ENCODE measurements at places on chromosomes 7 and 10. TPM values are rescaled to one million over a fixed set of nuclear protein-coding genes. Genes with fewer than 3 reads are reported as not detected.

- DNase-seq = no peak
- H3K36me3 ChIP-seq = no peaks in the 10 kb centered on the region
- no peaks in the 10 kb centered on the region for H3K27me3 ChIP-seq
- no peaks in the 10 kb centered on the region for H3K4me1 ChIP-seq
- no peak overlapping the region for H3K27ac ChIP-seq
- H3K4me3 ChIP-seq = no peak overlapping the region
These were observed 73.9 kb downstream of the TMEM130 start for GRCh38 chr7:98795741-98796493.

DNA sequence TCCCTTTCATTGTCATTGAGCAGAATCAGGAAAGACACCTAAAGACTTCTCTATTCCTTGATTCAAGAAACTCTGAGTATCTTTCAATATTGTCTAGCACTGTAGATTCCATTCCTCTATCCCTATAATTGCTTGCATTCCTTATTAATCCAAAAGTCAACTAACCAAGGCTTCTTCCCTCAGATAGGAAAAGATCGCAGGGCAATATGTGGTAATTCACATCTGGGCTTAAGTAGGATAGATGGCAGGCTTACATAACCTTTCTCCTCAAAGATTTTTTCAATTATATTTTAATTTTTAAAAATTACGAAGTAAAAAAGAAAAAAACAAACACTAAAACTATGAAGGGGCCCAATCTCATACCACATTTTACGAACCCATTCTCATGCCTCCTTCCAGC is 7.1 kb upstream of the ARHGAP21 start:
- DNase-seq = no peak
- no peaks in the 10 kb centered on the region for H3K4me1 ChIP-seq
- no peak overlapping the region for H3K4me3 ChIP-seq

ANKRD61 gene
- not detected for total RNA-seq

DNA sequence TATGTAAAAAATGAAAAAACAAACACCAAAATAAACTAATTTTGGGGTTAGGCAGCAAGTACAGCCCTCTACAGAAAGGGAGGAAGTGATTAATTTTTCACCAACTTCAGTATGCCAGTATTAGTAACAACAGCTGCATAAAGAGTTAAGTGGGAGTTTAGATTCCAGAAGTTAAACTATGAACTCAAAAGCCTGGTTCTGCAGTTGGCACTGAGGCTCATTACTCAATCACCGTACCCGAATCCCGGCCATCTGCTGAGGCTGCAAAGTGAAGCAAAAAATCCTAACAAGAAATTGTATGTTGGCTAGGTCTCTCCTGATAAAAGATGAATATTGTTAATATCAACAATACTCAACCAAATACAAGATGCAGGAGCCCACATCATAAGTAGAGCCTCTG is 4.0 kb downstream of the NUDT5 start:
- peaks cover 11% of the 10 kb centered on the region for H3K36me3 ChIP-seq
- peaks cover 31% of the 10 kb centered on the region for H3K4me1 ChIP-seq
- H3K4me3 ChIP-seq = no peak overlapping the region
- no peaks in the 10 kb centered on the region for H3K27me3 ChIP-seq
- no peak overlapping the region for H3K27ac ChIP-seq
- DNase-seq = no peak

SAMD9 gene
- total RNA-seq = 24.3 TPM

GRCh38 chr10:77969114-77969513 is 42.6 kb upstream of the DLG5 start:
- H3K27me3 ChIP-seq = no peaks in the 10 kb centered on the region
- DNase-seq = no peak
- H3K4me1 ChIP-seq = peaks cover 15% of the 10 kb centered on the region
- H3K4me3 ChIP-seq = no peak overlapping the region
- no peak overlapping the region for H3K27ac ChIP-seq

DNA sequence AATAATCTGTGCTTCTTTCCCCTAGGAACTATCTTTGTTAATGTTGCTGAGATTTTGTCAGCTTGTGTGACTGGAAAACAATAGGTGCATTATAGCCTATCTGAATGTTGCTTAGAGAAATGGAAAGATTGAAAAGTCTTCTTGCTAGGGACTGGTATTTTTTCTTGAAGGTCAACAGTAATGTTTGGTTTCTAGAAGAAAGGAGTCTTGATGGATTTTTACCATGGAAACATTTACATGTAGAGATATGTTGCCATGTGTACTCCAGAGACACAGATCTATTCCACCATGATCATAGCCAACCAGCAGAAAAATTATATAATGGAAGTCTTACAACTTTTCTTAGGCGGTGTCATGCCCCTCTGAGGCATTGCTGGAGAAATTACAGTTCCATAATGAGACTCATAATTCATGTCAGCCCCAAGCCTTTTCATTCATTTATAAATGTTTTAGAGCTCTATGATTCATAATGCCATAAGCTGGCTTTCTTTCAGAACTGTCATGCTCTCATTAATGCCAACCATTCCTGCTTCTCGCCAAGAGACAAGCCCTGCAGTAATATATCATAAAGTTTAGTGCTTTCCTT is 175.1 kb upstream of the PTPRZ1 start:
- H3K27ac ChIP-seq = no peak overlapping the region
- H3K4me1 ChIP-seq = no peaks in the 10 kb centered on the region
- H3K36me3 ChIP-seq = no peaks in the 10 kb centered on the region
- no peak overlapping the region for H3K4me3 ChIP-seq
- DNase-seq = no peak
- no peaks in the 10 kb centered on the region for H3K27me3 ChIP-seq

OAT gene
- 54.2 TPM for total RNA-seq

DNA sequence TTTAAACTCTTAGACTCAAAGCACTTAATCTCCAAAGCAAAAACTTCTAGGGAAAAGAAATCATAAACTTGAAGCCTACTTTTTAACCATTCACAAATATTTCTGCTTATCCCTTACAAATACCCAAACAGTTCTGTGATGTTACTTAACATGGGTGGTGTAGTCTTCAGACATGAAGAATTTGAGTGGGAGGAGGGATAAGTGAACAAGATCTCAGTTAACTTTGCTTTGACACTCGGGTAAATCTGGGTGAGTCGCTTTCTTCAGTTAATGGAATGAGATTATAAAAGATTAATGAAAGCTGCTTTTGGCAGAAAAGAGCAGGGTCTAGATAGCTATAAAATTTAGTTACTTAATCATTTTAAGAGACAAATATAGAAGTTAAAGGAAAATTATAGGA is 47.5 kb downstream of the RNF133 start:
- H3K4me3 ChIP-seq = no peak overlapping the region
- no peaks in the 10 kb centered on the region for H3K27me3 ChIP-seq
- H3K4me1 ChIP-seq = peaks cover 6% of the 10 kb centered on the region

PIK3CG gene
- 14.9 TPM for total RNA-seq

SAMD9L gene
- 64.4 TPM for total RNA-seq

DNA sequence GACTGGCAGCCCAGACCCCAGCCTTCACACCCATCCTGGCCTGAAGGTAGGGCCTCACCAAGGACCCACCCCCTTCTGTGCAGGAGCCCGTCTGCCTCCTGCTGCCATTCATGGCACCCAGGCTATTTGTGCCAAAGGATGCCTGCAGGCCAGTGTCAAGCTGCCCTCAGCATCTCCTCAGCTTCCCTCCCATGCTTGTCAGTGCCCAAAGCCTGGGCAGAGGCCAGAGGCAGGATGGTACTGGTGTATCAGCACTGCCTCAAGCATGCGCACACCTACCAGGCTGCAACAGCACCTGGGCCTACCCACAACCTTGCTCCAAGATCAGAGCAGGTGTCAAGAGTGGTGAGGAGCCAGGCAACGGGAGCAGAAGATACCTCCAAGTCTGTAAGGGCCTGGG is 27.6 kb downstream of the SFTPA1 start:
- H3K4me1 ChIP-seq = no peaks in the 10 kb centered on the region
- no peak for DNase-seq
- no peaks in the 10 kb centered on the region for H3K27me3 ChIP-seq
- H3K4me3 ChIP-seq = no peak overlapping the region

GRCh38 chr7:149209518-149210269 is 14.3 kb downstream of the ZNF282 start:
- H3K36me3 ChIP-seq = peaks cover 93% of the 10 kb centered on the region
- no peak overlapping the region for H3K27ac ChIP-seq
- no peaks in the 10 kb centered on the region for H3K27me3 ChIP-seq

GRCh38 chr7:148927123-148928045 is 43.3 kb upstream of the EZH2 start:
- no peaks in the 10 kb centered on the region for H3K27me3 ChIP-seq
- no peak overlapping the region for H3K4me3 ChIP-seq
- no peak for DNase-seq
- H3K36me3 ChIP-seq = no peaks in the 10 kb centered on the region
- H3K27ac ChIP-seq = no peak overlapping the region

FOXI2 gene
- total RNA-seq = not detected

GRCh38 chr10:13613519-13613918 is 26.8 kb downstream of the PRPF18 start:
- H3K27me3 ChIP-seq = no peaks in the 10 kb centered on the region
- no peak overlapping the region for H3K27ac ChIP-seq
- H3K4me1 ChIP-seq = no peaks in the 10 kb centered on the region
- no peak overlapping the region for H3K4me3 ChIP-seq

GRCh38 chr10:93821051-93821772 is 63.5 kb downstream of the LGI1 start:
- no peak for DNase-seq
- H3K36me3 ChIP-seq = no peaks in the 10 kb centered on the region
- no peak overlapping the region for H3K4me3 ChIP-seq
- H3K27ac ChIP-seq = no peak overlapping the region

GRCh38 chr7:131800531-131800930 is 244.1 kb upstream of the PODXL start:
- H3K4me3 ChIP-seq = no peak overlapping the region
- no peaks in the 10 kb centered on the region for H3K27me3 ChIP-seq
- no peak overlapping the region for H3K27ac ChIP-seq
- H3K36me3 ChIP-seq = no peaks in the 10 kb centered on the region
- no peak for DNase-seq

DNA sequence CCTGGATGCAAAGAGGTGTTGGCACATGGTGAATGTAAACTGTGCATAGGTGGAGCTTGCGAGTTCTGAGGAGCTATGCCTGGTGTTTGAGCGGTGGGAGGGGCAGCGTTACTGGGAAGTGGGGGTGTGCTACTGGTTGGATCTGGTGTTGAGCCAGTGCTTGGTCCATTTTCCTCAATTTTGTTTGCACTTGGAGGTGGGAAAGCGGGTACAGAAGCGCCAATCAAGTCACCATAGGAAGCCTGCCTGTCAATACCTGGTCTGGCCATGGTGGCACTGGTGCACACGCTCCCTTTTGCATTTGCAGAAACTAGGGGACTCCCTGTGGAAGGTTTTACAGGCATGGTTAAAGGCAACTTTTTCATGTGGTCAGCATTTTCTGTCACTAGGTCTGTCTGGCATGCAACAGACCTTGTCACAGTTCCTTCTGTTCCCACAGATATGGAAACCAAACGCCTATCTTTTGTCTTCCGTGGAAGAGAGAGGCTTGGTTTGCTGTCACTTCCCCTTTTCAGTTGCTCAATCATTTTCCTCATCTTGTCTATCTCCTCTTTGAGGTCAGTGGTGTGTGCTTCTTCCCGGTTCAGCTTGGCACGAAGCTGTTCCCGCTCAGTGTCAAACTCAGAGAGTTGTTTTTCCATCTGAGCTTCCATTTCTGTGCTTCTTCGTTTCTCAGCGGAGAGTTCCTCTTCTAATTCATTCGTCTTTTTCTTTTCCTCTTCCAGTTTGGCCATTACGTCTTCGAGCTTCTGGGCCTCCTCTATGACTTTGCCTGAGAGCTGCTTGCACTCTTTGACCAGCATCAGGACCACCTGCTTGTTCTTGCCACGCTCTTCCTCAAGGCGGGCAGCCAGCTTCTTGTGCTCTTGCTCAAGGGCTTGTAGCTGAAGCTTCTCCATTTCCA is 81.1 kb downstream of the CTTNBP2 start:
- no peaks in the 10 kb centered on the region for H3K27me3 ChIP-seq
- H3K27ac ChIP-seq = peak overlapping the region; percentile 43
- no peak for DNase-seq
- no peaks in the 10 kb centered on the region for H3K4me1 ChIP-seq
- H3K36me3 ChIP-seq = no peaks in the 10 kb centered on the region
- H3K4me3 ChIP-seq = no peak overlapping the region

- H3K4me3 ChIP-seq = no peak overlapping the region
- no peak overlapping the region for H3K27ac ChIP-seq
- no peaks in the 10 kb centered on the region for H3K27me3 ChIP-seq
- no peaks in the 10 kb centered on the region for H3K36me3 ChIP-seq
These were observed 347.3 kb downstream of the ARL4A start for GRCh38 chr7:13034693-13035092.

HSPA12A gene
- total RNA-seq = 8.8 TPM

CDNF gene
- total RNA-seq = 1.3 TPM

NOD1 gene
- 42.9 TPM for total RNA-seq

- no peaks in the 10 kb centered on the region for H3K27me3 ChIP-seq
- peaks cover 35% of the 10 kb centered on the region for H3K4me1 ChIP-seq
- DNase-seq = no peak
- no peak overlapping the region for H3K27ac ChIP-seq
These were observed 76.0 kb upstream of the FAM20C start for GRCh38 chr7:116188-116981.

DNA sequence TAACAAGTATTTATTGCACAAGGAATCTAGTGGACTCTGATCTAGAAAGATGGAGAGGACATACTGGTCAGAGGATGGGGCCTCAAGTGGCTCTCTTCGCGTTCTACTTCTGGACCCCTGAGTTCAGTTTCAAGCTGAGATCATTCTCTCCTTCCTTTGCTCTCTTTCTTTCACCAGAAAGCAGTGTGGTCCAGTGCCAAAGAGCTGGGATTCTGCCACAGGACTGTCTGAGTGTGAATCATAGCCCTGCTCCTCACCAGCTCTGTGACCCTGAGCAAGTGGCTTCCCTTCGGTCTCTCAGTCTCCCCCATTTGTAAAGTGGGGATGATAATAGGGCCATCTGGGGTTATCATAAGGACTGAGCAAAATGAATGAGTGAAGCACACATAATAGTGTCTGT is 715.2 kb downstream of the SUGCT start:
- H3K4me3 ChIP-seq = no peak overlapping the region
- no peak overlapping the region for H3K27ac ChIP-seq
- no peaks in the 10 kb centered on the region for H3K4me1 ChIP-seq

DNA sequence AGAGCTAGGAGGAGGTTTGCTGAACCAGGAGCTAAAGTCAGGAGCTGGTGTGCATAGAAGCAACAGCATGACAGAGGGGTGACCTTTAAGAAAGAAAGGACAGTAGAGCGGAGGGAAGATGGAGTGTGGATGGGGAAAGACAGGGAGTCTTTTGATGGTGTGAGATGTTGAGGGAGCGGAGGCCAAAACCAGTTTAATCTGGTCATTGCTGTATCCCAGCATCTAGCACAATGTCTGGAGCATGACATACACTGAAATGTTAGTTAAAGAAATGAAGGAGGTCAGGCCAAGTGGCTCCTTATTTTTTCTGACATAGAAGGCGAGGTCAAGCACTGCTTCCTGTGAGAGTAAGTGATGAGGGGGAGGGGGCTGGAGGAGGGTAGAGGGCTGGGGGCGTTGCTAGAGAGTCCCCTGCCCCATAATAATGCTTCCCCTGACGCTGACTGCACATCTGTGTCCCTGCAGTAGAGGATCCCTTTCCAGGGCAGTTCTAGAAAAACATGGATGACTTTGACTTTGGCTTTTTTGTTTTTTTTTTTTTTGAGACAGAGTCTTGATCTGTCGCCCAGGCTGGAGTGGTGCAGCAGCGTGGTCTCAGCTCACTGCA is 70.2 kb downstream of the ZNF467 start:
- DNase-seq = no peak
- no peaks in the 10 kb centered on the region for H3K36me3 ChIP-seq
- H3K27ac ChIP-seq = no peak overlapping the region
- peaks cover 5% of the 10 kb centered on the region for H3K27me3 ChIP-seq
- no peaks in the 10 kb centered on the region for H3K4me1 ChIP-seq

- no peak overlapping the region for H3K4me3 ChIP-seq
- H3K27me3 ChIP-seq = no peaks in the 10 kb centered on the region
- DNase-seq = no peak
These were observed 230.3 kb upstream of the GHITM start for GRCh38 chr10:83909001-83909400.

Measured in lower lobe of right lung (tissue), 2 donors.